ENCODE measurements at places on chromosomes 3 and 15.

GRCh38 chr15:28993051-28993719, 107.4 kb downstream of the APBA2 start:
- DNase-seq = no peak

GRCh38 chr15:85030301-85030929, 48.8 kb downstream of the PDE8A start:
- DNase-seq = no peak

- no peak for DNase-seq
Measured at GRCh38 chr15:51172193-51172592, 77.5 kb upstream of the TNFAIP8L3 start.

- DNase-seq = no peak
Measured at GRCh38 chr15:38878026-38878425, 313.4 kb upstream of the RASGRP1 start.

- DNase-seq = peak; percentile 89
Measured at GRCh38 chr3:160449636-160450598, at the start of gene TRIM59. Gene TRIM59, minus strand, starts transcription at chr3:160449786. Its CDS starts 10,603 bp downstream, at chr3:160439183.

DNA sequence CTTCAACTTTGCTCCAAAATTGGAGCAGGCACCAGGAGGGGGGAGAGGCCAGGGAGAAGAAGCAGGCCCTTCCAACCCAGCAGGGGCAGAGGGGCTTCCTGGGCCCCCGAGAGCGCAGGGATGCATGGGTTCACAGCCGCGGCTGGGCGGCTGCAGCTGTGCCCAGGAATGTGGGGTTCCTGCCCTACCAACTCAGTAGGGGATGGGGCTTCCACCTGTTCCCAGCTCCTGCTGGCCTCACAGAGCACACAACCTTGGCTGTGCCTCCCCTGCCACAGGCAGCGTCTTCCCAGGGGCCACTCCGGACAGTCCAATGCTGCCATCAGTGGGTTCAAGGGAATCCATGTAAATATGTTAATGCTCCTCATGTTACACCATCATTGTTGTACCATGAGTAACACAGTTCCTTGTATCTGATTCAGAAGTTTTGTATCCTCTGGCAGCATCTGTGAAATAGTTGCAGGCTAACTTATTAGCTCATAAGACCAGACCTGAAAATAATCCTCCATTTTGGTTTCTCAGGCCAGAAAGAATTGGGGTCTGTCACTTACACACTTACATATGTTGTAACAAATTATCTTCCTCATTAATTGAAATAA, 12.1 kb upstream of the SIAH2 start:
- no peak for DNase-seq

GRCh38 chr3:80535286-80535685, 767.5 kb upstream of the ROBO1 start:
- no peak for DNase-seq

GRCh38 chr3:170049146-170050000, 11.6 kb downstream of the GPR160 start:
- DNase-seq = peak; percentile 68

DNA sequence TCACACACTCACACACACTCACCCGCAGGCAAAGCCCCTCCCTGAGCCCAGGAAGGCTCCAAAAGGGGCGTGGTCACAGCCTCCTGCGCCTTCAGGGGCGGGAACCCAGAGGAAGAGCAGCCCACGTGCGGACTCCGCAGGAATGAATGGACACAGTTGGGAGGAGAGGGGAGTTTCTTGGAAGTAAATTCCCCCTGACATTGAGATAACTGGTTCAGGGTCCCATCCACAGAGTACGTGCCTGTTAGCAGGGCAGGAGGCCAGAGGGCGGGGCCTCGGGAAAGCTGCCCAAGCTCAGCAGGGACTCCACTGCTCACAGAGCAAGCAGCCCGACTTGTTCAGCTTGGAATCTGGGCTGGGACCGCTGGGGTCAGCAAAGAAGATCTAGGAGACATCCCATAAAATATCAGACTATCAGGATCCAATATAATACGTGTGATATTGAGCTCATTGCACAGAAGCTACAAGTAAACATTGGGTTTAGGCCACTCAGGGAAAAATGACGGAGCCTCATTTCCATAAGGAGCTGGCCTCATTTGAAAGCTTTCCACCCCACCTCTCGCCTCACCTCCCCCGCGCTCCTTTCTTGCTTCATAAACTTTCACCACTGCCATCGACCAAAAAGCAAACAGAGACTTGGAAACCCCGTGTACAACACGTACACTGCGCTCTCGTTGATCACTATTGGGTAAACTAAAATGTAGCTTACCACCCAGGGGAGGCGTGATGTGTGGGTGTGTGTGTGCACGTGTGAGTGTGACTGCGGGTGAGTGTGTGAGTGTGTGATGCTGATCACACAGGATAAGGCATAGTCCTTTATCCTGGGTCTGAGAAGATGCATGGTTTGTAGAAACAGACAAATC, 36.0 kb downstream of the TM2D3 start:
- DNase-seq = no peak

- no peak for DNase-seq
Measured at GRCh38 chr3:97972976-97973375, 745 bp upstream of the RIOX2 start.

DNA sequence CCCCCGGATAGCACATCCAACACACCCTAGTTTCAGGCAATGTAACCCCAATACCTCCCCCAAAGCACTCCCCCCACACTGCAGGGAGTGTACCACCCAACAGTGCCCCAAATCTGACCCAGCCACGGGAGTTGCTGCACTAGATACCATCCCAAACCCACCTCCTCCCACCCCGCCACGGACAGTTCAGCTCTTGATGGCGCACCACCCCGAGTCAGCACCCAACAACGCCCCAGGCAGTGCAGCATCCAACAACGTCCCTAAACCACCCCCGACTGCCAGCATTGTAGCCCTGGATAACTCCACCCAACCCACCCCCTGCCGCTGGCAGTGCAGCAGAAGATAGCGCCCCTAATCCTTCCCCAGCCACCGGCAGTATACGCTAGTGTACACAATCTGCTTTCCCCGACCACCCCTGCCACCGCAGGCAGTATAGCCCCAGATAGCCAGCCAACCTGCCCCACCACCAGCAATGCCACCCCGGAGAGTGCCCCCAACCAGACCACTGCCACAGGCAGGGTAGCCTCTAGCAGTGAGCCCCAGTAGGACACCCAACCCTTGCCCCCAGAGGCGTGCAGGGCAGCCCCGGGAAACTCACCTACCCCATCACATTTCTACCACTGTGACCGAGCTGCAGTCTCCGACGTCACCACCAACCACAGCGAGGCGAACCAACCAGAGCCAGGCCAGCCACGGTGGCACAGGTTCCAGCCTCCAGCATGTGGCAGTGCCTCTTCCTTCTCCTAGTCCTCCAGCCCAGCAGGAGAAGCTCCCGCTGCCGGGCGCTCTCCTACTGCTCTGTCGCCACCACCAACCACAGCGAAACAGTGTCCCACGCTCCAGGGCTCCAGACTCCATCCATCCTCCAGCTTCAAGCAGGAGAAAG, 178.1 kb downstream of the POTEB3 start:
- no peak for DNase-seq

- no peak for DNase-seq
Measured at GRCh38 chr3:9800529-9800928, 7.6 kb downstream of the ARPC4 start.

GRCh38 chr3:164224126-164224525, 854.2 kb downstream of the SI start:
- DNase-seq = no peak

GRCh38 chr3:138458774-138459499, 24.5 kb downstream of the ESYT3 start:
- DNase-seq = no peak

GRCh38 chr3:97510795-97511194, 253.8 kb upstream of the ARL6 start:
- peak; percentile 3 for DNase-seq

DNA sequence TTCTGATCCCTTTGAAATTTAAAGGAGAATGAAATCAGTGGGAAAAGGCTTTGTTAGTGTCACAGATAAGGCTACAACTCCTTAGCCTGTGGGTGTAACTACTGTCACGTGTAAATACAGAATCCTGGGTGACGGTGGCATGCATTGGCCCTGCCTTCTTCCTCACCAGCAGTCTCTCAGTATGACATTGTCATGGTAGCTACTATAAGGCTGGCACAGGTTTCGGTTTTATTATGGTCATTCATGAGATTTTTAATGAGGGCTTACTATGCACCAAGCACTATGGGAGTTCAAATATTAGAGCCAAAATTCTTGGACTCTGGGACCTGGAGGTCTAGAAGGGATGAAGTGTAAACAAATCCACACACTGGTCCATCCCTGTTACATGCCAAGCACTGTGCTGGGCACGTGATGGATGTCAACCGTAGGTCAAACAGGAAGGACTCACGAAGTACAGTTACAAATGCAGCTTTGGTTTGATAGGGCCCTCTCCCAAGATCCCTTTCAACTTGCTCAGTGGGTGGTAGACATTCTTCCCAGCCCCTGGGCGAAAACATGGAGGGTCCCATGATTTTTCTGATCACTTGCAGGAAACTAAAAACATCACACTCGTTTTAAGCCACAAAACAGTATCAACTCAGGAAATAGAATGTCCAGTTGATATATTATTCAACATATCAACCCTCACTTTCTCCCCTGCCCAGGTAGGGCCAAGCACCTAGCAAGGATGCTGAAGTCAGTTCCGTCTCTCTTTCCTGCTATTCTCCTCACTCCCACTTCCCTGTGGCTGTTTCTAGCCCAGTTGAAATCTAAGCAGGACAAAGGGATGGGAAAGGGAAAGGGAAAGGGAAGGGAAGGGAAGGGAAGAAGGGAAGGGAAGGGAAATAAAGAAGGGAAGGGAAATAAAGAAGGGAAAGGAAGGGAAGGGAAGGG, 25.3 kb downstream of the BFSP2 start:
- no peak for DNase-seq

DNA sequence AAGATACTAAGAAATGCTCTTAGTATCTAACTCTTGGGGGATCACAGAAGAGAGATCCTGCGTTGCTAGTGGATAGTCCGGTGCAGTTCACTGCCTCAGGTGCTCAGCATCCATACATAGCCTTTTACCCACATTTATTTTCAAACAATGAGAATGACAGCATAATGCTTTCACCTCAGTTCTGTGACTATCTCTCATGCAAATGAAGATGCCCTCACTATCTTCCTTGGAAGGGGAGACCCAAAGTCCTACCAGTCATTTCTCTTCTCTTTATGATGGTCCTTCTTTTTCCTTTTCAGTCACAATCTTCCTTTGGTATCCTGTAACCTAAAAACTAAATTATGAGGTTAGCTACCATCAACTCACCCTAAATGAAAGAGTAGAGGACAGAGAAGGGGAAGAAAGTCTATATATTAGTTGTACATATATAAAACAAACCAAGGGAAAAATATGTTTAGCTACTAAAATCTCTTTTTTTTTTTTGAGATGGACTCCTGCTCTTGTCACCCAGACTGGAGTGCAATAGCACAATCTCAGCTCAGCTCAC, 30.9 kb upstream of the SLC28A2 start:
- no peak for DNase-seq

DNA sequence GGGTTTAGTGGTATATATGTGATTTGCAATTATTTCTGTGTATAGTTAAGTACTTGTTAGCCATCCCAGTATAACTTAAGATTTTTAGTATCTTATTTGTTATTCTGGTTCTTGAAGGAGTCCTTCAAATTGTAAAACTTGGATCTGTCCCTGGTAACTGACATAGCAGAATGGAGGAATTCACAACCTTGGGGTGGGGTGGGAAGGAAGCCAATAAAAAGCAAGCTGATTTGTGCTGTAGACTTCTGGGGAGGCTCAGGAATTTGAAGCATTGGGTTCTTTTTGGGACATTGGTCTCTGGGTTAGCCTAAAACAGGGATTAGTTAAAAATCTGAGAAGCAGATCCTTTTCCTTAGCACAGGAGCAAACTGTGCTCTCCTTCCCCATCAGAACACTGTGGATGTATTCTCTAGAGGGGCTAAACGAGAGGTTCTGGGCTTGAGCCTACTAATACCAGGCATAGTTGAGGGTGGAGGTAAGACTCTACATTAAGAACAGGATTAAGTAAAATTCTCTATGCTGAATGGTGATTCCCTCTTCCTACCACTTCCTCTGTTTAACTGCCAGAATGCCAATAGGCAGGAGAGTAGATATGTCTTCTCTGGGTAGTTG, 42.2 kb downstream of the GMPS start:
- DNase-seq = no peak

- no peak for DNase-seq
Measured at GRCh38 chr15:90547540-90547939, 17.8 kb downstream of the CRTC3 start.

DNA sequence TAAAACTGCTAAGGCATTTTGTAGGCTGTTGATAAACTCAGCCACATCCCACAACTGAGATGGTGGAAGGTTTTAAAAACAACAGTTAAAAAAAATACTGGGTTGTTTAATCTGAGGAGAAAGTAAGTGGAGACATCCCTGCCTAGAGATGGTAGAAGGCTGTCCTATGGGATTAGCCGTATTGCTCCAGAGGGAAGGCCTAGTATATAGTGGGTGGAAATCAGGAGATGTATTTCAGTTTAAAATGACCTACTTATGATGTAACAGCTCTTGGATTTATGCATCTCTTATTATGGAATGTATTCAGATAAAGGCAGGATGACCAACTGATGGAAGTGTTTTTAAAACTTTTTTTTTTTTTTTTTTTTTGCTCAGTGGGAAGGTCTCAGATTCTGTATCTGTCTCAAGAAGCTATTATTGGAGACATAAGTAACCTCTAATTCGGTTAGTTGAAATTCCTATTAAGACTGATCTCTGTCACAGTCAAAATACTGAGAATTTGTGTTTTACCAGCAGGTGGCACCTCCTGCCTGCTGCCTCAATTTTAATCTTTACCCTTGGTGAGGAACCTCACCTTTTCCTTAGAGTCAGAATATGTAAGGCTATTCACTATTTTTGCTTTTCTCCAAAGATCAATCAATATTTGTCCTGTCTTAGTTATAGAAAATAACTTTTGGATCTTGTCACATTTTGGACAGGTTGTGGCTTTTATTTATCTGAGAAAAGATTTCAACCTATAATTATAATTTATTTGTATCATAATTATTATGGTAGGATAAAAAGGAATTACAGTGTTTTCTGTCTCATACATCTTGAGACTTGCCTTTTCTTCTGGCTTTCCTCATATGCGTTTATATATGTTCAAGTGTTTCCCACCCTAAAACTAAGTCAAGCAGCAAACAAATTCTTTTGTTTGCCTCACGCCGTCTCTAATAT, 63.0 kb downstream of the VPS8 start:
- peak; percentile 87 for DNase-seq

- DNase-seq = peak; percentile 13
Measured at GRCh38 chr3:113441051-113441770, at the start of gene CFAP44. Gene CFAP44, minus strand, starts transcription at chr3:113441493. Its CDS starts 7,829 bp downstream, at chr3:113433664.

DNA sequence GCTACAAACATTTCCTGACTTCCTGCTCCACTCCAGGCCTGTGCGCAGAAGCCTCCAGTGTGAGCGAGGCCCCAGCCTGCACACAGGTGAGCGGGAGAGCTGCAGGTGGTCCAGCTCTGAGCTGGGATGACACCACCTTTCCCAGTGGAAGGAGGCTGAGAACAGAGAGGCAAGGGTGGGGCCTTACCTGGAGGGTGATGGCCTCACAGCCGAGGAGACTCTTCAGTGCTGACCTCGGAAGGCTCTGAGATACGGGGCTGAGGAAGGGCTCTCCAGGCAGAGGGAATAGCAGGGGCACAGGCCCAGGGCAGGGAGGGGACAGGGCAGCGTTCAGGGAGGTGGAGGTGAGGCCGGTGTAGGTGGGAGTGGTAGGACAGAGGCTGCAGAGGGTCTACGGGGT, 70.8 kb downstream of the EFCAB12 start:
- DNase-seq = no peak

GRCh38 chr3:147298511-147298982, 107.8 kb downstream of the ZIC4 start:
- DNase-seq = no peak

GRCh38 chr3:75188962-75189361, 475.2 kb upstream of the FRG2C start:
- DNase-seq = no peak
